Activated T-cell treated with anti-CD3 and anti-CD28 coated beads for 4 hours (primary cell): ENCODE measurements at places on chromosomes 1 and 21.

DNA sequence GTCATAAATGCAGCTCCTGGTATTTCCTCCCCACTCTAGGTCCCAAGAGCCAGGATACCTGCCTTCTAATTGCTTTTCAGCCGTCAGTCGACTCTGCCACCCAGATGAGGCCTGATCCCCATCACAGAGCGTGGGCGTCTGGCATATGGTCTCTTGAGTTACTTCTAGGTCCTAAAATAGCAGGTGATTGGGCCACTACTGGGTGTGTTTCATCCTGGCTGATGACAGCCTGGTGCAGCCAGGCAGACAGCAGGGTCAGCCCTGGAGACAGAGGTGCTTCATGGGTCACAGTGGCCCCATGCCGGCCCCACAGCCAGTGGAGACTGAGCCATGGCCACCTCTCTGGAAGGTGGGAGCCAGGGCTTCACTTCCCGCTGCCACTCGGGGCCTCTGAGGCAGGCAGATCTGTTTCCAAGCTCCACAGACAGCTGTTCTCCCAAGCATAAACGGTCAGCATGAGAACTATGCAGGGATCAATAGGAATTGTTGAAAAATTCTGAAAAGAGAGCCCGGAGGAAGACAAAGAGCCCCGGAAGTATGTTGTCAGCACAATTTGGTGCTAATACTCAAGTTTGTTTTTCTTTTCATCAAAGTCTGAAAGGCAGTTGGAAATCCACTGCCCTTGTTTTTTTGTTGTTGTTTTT, 83.0 kb downstream of the MAN1C1 start:
- no peak for DNase-seq

GRCh38 chr21:41817228-41817627, 50.4 kb upstream of the RIPK4 start:
- no peak for DNase-seq

- DNase-seq = no peak
These were observed 85.1 kb upstream of the LMO4 start for GRCh38 chr1:87243573-87243972.

DNA sequence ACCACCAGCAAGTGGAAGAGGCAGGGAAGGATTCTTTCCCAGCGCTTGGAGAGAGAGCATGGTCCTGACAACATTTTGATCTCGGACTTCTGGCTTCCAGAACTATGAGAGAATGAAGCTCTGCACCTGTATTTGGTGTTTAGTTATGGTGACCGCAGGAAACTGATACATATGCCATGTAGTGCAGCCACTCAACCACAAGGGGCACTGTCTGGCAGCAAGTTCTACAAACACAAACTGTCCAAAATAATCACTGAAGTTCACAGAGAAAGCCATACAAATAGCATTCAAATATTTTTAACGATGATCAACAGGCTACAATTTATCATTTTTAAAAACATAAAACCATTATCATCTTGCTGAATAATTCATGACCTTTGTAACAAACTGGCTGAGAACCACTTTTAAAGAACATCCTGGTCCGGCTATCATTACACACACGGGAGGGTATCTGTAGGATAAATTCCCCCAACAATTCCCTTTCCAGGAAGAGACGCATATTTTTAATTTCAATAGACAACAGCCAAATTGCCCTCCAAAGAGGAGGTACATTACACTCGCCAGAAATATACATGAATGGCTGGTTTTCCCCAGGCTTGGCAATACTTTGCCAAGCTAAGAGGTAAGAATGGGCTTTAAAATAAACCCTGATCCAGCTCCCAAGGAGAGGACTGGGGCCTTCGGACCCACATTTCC, 9.2 kb upstream of the CBR3 start:
- peak; percentile 35 for DNase-seq

DNA sequence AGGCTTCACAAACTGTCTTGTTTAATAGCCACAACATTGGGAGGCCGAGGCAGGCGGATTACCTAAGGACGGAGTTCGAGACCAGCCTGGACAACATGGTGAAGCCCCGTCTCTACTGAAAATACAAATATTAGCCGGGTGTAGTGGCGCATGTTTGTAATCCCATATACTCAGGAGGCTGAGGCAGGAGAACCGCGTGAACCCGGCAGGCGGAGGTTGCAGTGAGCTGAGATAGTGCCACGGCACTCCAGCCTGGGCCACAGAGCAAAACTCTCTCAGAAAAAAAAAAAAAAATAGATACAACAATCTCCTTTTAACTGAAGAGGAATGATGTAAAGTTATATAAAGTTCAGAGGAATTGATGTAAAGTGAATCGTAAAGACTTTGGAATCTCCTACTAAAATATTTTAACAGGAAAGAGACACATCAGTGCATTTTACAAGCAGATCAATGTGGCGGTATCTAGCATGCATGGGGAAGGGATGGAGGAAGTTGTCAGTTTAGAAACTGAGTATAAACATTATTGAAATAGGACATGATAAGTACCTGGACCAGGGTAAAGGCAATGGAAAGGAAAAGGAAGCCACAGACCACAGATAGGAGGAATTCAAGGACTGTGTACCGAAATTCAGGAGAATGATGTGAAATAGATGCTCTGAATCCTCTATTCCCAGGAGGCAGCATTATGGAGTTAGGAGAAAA, 41.5 kb downstream of the PTPRC start:
- no peak for DNase-seq
